CD4-positive, alpha-beta T cell treated with Interleukin-21 for 1 hour (primary cell): ENCODE measurements at places on chromosomes 11 and 22.

- DNase-seq, result no peak
Measured at GRCh38 chr22:19853058-19853878, 1.4 kb downstream of the GNB1L start.

DNA sequence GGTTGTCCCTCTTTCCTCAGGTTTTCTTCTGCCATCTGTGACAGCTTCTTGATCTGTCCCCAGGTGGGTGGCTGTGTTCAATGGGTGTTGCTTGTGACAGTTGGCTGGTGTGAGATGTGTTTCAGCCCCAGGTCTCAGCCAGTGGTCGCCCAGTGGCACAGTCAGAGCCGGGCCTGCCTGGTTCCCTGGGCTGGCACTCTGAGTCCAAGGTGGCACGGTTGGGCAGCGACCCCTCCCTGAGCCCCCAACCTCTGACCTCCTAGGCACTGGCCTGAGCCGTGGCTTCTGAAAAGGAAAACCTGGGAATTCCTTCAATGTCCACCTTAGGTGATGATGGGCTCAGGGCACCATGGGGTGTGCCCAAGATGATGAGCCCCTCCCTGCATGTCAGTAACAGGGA lies 14.0 kb upstream of the PRODH start:
- DNase-seq, result no peak

DNA sequence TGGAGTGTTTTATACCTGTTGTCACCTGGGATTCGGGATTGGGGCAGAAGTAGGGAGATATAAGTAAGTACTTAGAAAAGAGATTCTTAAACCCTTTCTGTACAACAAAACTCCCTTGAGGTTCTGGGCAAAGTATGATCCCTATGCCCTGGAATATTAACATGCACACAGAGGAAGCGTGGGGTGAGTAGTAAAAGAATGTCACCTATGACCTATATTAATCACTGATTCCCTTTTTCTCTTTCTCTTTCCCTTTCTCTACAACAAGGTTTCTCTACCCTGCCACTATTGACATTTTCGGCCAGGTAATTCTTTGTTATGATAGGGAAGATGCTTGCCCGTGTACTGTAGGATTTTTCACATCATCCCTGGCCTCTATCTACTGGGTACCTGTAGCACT lies 209.7 kb upstream of the PLET1 start:
- DNase-seq, result no peak

DNA sequence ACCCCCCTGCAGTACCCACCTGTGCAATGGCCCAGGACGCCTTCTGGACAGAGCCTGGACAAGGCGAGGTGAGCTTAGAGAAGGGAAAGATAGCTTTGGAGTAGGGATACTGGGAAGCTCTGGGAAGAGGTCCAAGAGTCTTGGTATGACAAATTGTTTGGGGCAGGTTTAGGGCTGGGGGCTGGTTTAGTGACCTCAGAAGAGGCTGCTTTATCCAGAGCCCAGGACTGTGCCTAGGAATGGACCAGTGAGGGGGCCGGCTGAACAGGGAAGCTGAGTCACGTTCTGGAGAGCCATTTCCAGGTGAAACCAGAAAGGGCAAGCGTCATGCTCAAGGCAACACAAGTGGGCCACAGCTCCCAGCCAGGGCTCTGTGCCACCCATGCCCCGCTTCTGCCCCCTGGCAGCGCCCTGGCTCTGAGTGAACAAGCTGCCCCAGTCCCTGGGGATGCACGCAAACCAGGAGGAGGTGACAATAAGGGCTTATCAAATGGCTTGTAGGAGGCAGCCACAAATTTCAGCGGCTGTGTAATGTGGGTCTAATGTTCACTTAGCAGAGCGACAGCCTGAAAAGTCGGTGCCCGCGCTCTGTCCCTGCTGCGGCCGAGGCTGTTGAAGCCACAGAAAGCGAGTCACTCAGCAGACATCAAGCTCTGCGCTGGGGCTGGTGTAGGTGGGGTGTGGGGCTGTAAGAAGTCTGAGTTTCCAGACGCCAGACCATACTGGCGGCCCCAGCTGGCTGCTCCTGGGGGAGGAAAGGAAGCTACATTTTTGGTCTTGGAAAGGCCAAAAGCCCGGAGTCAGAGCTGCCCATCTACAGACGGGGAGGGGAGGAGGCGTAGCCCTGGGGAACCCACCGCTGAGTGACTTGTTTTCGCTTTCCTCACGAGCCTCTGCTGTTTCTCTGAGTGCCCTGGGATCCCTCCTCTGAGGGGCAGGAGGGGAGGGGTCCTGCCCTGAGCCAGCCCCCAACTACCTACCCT lies 18.3 kb upstream of the SYT7 start:
- no peak for DNase-seq

DNA sequence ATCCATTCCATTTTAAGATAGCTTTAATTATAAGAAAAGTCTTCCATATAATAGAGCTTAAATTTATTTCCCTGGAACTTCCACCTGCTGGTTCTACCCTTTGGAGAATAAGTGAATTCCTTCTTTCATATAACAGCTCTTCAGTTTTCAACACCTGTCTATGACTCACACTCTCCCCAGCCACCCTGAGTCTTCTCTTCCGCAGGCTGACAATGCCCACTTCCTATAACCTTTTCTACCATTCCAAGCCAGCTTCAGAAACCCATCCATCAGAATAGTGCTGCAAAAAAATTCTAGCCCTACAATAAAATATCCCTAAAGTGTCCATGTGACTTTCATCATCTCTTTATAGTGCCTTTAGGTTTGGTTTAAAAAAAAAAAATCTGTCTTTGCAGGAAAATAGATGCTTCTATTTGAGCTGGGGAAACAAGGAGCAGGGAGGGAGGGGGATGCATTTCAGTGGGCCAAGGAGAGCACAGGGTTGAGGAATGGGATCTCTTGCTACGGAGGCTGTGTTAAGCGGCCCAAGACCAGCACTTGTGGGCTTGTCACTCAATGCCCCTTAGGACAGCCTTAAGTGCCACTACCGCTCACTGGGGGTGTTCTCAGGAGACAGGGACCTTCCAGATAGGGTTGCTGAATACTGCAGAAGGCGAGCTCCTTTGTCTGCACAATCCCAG lies 178.6 kb downstream of the DSCAML1 start:
- DNase-seq, result no peak

DNA sequence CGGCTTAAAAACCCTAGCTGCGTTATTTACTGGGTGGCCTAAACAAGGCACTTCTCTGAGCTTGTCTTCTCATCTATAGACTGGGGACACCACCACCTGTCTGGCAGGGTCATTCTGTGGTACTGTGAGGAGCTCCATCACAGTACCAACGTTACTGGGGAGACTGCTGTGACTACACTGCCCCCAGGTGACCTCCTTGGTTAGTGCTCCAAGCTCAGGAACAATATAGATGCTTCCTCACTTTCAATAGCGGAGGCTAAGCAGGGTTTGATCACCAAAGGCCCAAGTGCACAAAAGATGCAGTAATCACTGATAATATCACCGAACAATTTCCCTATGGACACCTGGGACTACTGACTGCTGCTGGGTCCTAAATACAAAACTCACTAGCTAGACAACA lies 18.8 kb downstream of the PRPF19 start:
- DNase-seq, result peak; percentile 44

DNA sequence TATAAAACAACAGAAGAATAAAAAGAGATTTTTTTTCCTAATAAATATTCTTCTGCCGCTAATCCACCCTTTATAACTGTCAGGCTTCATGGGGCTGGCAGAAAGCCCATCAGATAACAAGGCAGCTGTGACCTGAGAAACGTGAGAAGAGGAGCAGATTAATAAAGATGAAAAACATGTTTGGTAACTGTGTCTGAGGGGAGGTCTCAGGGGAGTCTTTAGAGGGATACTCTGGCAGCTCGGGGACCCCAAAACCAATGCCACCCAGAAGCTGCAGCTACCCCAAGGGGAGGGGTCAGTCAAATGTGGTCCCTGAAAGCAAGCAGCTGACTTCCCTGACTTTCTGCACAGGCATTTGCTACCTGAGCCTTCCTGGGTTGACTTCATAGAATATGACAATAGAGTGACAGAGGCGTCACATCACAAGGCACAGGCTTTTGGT lies 48.4 kb upstream of the POU2AF1 start:
- no peak for DNase-seq

DNA sequence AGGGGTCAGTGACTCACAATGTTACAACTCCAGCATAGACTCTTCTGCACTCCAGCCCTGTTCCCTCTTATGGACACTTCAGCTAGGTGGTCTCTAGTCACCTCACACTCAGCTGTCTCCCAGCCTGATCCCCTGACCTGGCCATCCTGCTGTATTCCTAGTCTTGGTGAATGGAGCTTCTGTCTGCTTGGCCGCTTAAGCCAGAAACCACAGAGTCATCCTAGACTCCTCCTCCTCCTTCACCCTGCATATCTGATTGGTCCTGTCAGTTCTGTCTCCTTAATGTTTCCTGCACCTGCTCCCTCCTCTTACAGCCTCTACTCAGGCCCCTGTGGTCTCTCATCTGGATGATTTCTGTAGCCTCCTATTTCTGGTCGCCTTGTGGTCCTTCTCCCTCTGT lies 144.9 kb downstream of the HIPK3 start:
- DNase-seq, result no peak

GRCh38 chr22:46514592-46515207 lies 22.7 kb downstream of the CELSR1 start:
- no peak for DNase-seq

DNA sequence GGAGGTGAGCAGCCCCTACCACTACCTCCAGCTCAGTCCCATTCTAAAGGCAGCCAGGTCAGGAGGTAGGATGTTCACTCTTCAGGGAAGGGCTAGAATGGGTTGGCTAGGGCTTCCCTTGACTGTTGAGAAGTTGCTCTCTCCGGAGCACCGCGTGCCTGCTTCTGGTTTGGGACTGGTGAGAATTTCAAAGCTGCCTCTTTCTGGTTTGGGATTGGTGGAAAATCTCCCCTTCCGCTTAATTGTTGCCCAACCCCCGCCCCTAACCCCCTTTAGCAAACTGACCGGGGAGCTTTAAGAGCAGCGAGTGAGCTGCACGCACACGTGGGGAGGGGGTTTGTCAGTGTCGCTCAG lies 686 bp downstream of the USP2 start:
- no peak for DNase-seq

DNA sequence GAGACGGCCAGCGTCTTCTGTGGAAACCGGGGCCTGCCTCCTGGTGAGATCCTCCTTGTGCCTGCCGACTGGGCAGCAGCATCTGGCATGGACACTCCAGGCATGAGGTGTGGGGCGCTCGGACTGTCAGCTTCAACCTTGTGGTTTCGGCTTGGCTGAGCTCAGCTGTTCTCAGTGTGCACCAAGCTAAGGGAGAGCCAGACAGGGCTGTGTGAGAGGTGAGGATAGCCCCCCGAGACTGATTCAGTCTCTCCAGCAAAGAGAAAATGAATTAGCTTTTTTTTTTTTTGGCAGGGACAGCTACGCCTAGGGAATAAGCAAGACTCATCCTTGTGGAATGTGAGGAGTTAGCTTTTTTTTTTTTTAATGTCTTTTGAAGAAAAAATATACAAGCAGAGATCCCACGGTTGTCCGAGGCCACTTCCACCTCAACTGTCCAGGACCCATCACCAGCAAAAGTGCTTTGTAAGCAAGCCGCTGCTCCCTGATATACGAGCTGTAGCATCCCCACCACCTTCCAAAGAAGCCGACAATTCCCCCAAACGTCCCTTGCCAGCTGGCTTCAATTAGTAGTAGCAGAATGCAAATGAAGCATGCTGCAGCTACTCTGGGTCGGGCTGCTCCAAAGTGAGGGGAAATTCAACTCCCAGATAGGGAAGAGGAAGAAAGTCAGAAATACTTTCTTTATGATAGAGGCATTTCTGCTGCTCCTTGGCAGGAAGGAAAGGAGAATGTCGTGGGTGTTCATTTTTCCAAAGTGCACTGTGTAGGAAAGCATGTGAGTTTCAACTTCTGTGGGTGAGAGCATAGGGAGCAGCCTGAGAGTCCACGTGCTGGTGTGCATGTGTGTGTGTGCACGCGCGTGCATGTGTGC lies 9.7 kb upstream of the THY1 start:
- DNase-seq, result no peak

- DNase-seq, result no peak
Measured at GRCh38 chr11:33645686-33646085, 54.9 kb downstream of the C11orf91 start.

GRCh38 chr11:126838779-126839178 lies 161.8 kb downstream of the KIRREL3 start:
- DNase-seq, result no peak

DNA sequence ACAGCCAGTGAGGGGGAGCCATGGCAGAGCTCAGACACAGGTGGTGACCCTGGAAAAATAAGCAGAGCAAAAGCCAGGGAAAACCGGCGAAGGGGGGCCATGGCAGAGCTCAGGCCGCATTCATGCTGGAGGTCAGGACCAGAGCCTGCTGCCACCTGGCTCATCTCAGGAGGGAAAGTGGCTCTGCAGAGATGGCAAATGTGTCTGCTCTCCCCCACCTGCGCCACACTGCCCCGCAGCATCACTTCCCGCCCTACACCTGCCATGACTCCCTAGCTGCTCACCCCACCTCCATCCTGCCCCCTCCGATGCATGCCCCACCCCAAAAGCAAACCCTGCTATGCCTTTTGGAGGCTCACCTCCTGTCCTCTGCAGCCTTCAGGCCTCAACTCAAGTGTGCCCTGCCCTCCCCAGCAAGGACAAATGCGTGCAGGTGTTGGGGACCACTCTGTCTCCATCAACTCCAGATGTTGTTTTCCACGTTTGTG lies 123.2 kb upstream of the FGF3 start:
- no peak for DNase-seq

DNA sequence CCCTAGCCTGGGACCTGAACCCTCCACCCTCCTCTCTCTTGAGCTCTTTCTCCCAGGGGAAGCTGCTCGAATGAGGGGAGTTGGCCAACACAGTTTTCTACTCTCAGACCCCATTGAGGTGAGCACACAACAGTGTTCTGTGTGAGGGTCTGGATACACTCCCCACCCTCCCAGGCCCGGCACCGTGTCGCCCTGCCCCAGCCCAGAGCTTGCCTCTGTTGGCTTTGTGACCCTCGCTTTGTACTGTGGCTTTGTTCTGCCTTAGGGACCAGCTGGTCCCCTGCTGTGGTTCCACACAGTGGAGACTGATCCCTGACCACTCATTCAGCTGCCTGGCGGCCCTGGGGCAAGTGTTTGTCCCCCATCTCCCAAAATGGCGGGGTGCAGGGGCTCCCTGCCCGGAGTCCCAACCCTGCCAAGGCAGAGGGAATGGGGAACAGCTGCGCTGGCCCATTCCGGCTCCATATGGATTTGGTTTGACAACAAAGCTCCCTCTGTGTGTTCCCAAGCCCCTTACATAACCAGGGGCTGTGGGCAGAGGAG lies 8.3 kb downstream of the ST3GAL4 start:
- DNase-seq, result no peak

GRCh38 chr22:37180531-37181231 lies 7.4 kb downstream of the C1QTNF6 start:
- no peak for DNase-seq

DNA sequence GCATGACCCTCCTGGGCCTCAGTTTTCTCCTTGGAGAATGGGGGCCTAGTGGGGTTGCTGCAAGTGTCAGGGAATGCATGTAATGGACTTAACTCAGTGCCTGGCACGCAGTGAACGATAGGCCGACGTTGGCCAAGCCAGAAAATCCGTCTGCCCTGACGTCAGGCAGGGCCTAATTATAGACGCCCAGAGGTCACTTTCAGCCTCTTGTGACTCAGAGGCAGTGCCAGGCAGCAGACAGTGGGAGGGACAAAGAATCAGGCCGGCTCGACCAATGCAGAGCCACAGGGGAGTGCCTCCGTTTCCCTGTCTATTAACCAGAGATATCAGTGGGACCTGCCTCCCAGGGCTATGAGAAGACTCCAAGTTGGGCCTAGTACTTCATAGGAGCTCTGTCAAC lies 115.0 kb downstream of the MN1 start:
- DNase-seq, result no peak
